ENCODE measurements at places on chromosomes 3 and 15. TPM values are rescaled to one million over a fixed set of nuclear protein-coding genes. Genes with fewer than 3 reads are reported as not detected.
A peak's percentile ranks its signal among the peaks of the same experiment; 100 is the strongest.

GRCh38 chr3:60133269-60134162 is 1083.7 kb upstream of the CFAP20DC start:
- H3K27me3 ChIP-seq, result no peaks in the 10 kb centered on the region
- H3K4me3 ChIP-seq, result no peak overlapping the region
- H3K4me1 ChIP-seq, result no peaks in the 10 kb centered on the region
- no peaks in the 10 kb centered on the region for H3K36me3 ChIP-seq

DNA sequence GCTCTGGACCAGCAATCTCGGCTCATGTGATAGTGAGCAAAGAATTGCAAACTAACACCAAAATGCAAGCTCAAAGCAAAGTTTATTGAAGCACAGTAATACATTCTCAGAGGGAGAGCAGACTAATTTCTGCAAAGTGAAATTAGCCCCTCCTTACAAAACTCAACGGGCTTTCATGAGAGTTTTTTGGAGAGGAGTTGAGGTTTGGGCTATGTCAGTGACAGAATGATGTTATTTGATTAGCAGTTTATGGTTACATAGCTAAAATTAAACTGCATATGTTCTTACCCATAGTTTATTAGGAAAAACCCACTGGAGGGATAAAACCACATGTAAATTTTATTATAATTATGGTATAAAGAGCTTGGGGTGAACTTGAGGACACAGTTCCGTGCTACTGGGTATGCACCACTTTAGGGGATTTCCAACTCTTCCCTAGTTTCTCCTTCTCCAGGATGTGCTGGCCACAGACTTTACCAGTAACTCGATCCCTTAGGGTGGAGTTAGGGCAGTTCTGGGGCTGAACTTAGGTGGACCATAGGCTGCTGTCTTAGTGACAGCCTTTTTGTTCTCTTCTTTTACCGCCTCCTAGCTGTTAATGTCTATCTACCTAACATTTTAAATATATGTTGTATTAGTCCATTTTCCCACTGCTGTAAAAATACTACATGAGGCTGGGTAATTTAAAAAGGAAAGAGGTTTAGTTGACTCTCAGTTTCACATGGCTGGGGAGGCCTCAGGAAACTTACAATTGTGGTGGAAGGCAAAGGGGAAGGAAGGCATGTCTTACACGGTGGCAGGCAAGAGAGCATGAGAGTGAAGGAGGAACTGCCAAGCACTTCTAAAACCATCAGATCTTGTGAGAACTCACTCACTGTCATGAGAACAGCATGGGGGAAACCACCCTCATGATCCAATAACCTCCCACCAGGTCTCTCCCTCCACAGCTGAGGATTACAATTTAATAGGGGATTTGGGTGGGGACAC is 8.9 kb upstream of the AADACL2 start:
- no peak overlapping the region for H3K27ac ChIP-seq
- H3K4me1 ChIP-seq, result no peaks in the 10 kb centered on the region
- no peaks in the 10 kb centered on the region for H3K36me3 ChIP-seq
- no peak overlapping the region for H3K4me3 ChIP-seq
- no peaks in the 10 kb centered on the region for H3K27me3 ChIP-seq
- DNase-seq, result no peak

GRCh38 chr3:10338591-10339353 is 17.9 kb upstream of the SEC13 start:
- H3K4me1 ChIP-seq, result no peaks in the 10 kb centered on the region
- no peaks in the 10 kb centered on the region for H3K27me3 ChIP-seq
- no peak overlapping the region for H3K27ac ChIP-seq
- H3K4me3 ChIP-seq, result no peak overlapping the region
- no peaks in the 10 kb centered on the region for H3K36me3 ChIP-seq

GRCh38 chr3:190877925-190878324 is 15.4 kb upstream of the GMNC start:
- H3K27me3 ChIP-seq, result no peaks in the 10 kb centered on the region
- no peak overlapping the region for H3K4me3 ChIP-seq
- no peaks in the 10 kb centered on the region for H3K36me3 ChIP-seq
- DNase-seq, result no peak
- no peaks in the 10 kb centered on the region for H3K4me1 ChIP-seq

DNA sequence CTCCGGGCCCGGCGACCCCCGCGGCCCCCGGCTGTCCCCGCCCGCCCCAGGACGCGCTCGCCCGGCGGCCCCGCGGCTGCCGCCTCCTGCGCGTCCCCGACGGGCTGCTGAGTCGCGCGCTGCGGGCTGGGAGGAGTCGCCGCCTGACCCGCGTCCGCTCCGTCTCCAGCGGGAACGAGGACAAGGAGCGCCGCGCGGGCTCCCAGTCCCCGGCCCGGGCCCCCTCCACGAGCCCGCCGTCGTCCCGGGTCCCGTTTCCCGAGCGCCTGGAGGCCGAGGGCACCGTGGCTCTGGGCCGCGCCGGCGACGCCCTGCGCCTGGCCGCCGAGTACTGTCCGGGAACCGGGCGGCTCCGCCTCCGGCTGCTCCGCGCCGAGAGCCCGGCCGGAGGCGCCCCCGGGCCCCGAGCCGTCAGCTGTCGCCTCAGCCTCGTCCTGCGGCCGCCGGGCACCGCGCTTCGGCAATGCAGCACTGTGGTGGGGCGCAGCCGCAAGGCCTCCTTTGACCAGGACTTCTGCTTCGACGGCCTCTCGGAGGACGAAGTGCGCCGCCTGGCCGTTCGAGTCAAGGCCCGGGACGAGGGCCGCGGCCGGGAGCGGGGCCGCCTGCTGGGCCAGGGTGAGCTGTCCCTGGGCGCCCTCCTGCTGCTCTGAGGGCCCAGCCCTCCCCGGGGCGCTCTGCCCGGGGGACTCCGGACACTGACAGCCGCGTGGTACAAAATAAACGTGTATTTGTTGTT is 1.5 kb downstream of the C2CD4A start:
- peak overlapping the region; percentile 78 for H3K27ac ChIP-seq
- H3K4me3 ChIP-seq, result peak overlapping the region; percentile 20
- H3K27me3 ChIP-seq, result no peaks in the 10 kb centered on the region

DNA sequence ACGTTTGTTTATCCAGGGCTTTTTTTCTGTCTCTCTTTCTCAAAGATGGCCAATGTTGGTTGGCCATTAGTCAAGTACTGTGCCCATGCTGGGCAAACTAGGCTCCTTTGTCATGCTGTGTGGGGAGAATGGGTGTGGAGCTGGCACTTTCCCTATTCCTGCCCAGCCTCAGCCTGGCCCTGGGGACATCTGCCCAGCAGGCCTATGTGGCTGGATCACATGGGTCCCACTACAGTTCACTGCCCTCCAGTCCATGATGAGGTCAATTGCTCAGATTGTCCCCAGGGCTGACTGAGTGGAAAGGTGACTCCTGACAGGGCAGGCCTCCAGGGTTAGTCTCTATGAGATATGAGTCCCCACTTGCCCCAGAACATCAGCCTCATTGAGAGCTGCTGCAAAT is 54.4 kb upstream of the HERC1 start:
- H3K27me3 ChIP-seq, result no peaks in the 10 kb centered on the region
- H3K27ac ChIP-seq, result no peak overlapping the region
- peaks cover 7% of the 10 kb centered on the region for H3K4me1 ChIP-seq
- DNase-seq, result no peak
- no peak overlapping the region for H3K4me3 ChIP-seq

GRCh38 chr15:65547841-65548240 is 17.6 kb downstream of the HACD3 start:
- H3K4me3 ChIP-seq, result no peak overlapping the region
- peaks cover 2% of the 10 kb centered on the region for H3K36me3 ChIP-seq
- no peaks in the 10 kb centered on the region for H3K4me1 ChIP-seq
- H3K27ac ChIP-seq, result no peak overlapping the region
- no peaks in the 10 kb centered on the region for H3K27me3 ChIP-seq
- no peak for DNase-seq

DNA sequence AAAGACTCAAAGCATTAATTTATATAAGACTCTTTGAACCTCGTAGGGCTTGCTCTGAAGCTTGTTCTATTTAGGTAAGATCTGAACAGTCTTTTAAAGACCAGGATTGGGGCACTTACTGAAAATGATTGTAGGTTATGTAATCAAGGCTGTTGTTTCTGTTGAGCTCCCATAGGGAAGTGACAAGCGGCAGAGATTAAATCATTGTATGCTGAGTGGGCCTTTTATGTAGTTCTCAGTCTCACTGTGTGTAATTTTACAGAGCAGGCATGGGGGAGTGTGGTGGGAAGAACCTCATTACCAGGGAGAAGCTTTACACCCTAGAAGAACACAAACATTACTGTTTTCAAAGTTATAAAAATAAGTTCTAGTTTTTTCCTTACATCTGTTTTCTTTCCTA is 160.0 kb upstream of the SNTN start:
- DNase-seq, result no peak
- no peak overlapping the region for H3K4me3 ChIP-seq
- no peaks in the 10 kb centered on the region for H3K36me3 ChIP-seq
- H3K4me1 ChIP-seq, result no peaks in the 10 kb centered on the region
- H3K27me3 ChIP-seq, result no peaks in the 10 kb centered on the region

DNA sequence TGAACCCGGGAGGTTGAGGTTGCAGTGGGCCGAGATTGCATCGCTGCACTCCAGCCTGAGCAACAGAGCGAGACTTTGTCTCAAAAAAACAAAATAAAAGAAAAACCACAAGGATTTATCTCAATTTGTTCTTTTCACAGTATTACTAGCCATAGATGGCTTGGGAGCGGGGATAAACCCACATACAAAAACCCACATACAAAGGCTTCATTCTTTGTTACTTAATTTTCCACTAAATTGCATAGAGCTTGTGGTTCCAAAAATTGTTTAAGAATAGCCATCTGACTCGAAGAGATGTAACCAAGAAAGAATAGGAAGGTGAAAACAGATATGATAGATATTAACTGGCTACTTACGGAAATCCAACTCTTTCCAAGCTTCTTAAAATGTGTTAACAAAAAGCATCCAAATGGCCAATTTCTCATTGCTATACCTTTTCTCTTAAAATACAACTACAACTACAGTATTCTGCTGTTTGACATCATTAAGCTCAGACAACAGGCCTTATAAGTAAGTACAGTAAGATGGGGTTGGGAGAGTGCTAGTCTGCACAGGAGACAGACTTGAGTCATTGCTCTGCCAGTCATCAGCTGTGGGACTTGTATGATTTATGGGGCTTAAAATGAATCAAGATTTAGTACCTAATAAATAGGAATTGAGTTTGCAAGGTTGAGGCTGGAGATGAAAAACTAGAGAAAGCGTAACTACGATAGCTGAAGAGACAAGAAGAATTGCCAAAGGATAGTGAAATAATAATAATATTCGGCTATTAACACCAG is 96.6 kb upstream of the PLXND1 start:
- no peak overlapping the region for H3K4me3 ChIP-seq
- DNase-seq, result no peak
- H3K27me3 ChIP-seq, result no peaks in the 10 kb centered on the region

GRCh38 chr3:101292027-101292426 is 28.3 kb downstream of the IMPG2 start:
- no peaks in the 10 kb centered on the region for H3K36me3 ChIP-seq
- DNase-seq, result no peak
- H3K4me1 ChIP-seq, result no peaks in the 10 kb centered on the region

DNA sequence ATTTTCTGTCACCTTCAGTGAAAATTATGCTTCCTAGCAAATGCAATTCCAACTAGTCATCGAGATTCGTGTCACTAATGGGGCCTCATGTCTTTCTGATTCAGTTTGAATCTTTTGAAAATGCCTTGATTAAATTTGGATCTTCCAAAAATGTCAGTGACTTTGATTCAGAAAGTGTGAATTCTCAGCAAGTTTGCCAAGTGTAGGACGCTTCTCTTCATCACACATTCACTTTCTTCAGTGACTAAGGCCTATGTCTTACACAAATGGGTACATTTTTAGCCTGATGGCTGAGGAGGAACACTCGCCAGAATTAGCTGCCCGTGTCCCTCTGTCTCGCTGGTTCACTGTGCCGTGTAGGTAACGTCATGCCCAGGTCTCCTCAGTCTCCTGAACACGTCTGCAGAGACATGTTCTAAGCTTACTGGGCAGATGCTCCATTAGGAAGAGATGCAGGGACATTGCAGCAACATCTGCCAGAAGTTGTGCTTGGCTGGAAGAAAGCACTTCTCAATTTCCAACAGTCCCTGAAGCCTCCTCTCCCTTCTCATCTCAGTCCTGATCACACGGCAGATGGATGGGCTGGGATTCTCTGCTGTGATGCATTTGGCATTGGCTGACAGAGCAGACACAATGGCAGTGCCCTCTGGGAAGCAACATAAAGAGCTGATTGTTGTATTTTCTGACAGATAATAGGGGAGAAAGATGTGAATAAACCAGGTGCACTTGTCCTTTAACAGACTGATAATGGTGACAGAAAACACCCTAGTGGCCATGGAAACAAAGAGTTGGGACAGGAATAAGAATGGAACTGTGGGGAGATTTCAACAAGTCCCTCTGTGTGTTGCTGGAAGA is 29.1 kb upstream of the LYZL4 start:
- H3K4me1 ChIP-seq, result no peaks in the 10 kb centered on the region
- peaks cover 4% of the 10 kb centered on the region for H3K27me3 ChIP-seq

DNA sequence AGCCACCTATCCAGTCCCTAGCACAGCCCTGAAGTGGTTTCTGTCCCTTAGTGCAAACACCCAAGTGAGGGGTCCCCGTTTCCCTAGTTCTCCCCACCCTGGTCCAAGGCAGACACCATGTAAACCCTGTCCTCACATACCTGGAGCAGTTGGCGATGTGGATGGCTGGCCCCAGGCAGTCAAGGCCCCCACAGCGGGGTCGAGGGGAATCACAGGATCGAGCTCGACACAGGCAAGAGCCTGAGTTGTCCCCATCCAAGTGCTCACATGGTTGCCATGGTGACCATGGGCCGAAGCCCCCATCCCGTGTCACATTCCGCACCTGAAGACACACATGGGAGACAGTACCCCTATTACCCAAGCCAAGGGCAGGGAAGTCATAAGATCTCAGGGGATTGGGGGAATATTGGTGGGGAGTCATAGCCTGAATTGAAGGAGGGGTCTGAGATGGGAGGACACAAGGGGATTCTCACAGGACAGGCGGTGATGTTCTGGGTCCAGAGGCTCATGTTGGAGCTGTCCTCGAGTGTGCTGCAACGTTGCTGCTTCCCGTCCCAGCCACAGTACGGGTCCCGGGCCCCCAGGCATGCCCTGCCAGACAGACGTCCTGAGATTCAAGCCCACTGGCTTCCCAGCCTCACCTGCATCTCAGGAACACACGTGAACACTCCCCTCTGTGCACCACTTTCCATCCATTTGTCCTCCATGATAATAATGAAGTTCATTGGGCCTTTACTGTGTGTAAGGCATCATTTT is 112.1 kb downstream of the SEMA5B start:
- DNase-seq, result no peak
- no peak overlapping the region for H3K27ac ChIP-seq

DNA sequence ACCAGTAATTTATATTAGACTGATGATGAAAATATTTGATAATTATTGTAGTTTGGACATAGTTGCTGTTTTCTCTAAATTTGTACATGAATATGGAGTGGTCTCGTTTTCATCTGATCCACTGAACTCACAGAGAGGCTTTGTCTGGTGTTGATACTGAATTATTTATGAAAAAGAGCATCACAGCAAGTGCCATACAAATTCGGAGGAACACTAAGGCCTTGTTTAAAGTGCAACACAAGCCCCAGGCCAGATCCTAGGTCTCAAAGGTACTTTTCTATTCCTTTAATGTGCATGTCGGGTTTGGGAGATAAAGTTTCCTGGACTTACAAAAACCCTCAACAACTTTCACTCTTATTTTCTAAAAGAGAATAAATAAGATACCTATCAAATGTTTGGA is 796.8 kb upstream of the EPHA6 start:
- H3K4me1 ChIP-seq, result no peaks in the 10 kb centered on the region
- DNase-seq, result no peak
- H3K4me3 ChIP-seq, result no peak overlapping the region
- H3K27me3 ChIP-seq, result no peaks in the 10 kb centered on the region
- H3K27ac ChIP-seq, result no peak overlapping the region
- no peaks in the 10 kb centered on the region for H3K36me3 ChIP-seq

Gene TMC3
- polyA plus RNA-seq, result 0.25 TPM

Gene GNB4
- polyA plus RNA-seq, result 2.2 TPM

Gene WDR6
- polyA plus RNA-seq, result 98.5 TPM

Gene GP5
- not detected for polyA plus RNA-seq

All from small intestine (tissue), 16 donors.